HFF-Myc (cell line): ENCODE measurements at places on chromosomes 7 and 10.

- DNase-seq = no peak
Measured at GRCh38 chr7:25395976-25396375, 167.7 kb upstream of the NPVF start.

DNA sequence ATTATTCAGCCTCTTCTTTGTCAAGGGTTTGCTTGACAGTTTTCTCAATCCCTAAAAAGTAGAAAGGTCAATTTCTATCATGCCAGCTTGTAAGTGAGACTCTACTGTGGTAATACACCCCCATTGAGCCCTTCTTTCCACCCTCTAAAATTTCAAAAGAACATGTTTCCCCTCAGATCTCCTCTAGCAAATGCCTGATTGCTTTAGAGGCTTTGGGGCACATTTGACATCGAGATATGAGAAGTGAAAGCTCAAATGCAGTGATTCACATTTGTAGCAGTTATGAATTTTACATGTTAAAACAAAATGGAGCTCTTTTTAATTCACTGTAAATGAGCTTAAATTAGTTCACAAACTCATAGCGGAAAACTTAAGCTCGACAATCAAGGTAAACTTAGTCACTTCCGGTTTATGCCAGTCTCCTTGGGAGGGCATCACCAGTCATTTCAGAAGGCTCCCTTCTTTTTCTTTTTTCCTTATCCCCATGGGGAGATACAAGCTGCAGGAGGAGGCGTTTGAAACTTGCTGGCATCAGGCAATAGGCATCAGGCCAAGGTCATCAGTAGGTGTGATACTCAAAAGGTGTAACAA, 55.3 kb upstream of the ADO start:
- DNase-seq = no peak

DNA sequence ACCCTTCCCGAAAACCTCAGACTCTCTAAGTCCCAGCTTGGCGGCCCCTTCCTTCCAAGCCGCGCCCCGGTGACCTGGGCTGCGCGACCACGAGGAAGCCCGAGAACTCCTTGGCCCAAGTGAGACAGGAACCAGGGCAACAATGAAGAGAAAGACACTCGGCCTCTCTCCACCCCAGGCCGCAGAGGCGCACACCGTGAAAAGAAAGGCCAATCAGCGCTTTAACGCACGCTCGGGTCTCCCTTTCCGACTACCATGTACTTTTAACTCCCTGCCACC, 166.4 kb upstream of the PPP1R3A start:
- DNase-seq = no peak

DNA sequence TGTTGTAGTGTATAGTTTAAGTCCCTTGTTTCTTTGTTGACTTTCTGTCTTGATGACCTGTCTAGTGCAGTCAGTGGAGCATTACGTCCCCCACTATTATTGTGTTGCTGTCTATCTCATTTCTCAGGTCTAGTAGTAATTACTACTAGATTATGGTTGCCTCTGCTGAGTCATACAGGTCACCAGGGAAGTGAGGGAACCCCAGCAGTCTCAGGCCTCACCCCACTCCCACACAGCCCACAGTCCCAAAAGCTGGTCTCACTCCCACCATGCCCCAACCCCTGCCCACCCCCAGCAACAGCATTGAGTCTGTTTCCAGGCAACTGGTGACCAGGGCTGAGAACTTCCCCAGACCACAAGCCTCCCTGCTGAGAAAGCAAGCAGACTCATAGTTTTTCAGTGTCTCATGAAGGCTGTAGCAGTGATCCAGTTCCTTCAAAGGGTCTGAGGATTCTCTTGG, 88.0 kb downstream of the PLXDC2 start:
- no peak for DNase-seq

- peak; percentile 56 for DNase-seq
Measured at GRCh38 chr7:47513741-47514241, 68.1 kb downstream of the TNS3 start.

DNA sequence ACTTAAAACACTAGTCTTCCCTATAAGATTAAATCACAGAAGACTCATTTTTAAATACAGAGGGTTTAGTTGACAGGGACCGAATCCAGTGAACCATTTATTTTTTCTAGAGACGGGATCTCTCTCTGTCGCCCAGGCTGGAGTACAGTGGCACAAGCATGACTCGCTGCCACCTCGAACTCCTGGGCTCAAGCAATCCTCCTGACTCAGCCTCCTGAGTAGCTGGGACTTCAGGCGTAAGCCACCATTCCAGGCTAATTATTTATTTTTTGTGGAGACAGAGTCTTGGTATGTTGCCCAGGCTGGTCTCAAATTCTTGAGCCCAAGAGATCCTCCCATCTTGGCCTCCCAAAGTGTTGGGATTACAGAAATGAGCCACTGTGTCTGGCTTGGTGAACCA, 20.9 kb upstream of the LYZL1 start:
- no peak for DNase-seq

GRCh38 chr10:89475591-89475998, 59.8 kb downstream of the SLC16A12 start:
- no peak for DNase-seq

- DNase-seq = no peak
Measured at GRCh38 chr10:116029826-116030225, 243.2 kb downstream of the GFRA1 start.

- no peak for DNase-seq
Measured at GRCh38 chr10:97549587-97550322, 22.8 kb upstream of the ANKRD2 start.

- no peak for DNase-seq
Measured at GRCh38 chr7:30996256-30996655, 32.5 kb downstream of the GHRHR start.

DNA sequence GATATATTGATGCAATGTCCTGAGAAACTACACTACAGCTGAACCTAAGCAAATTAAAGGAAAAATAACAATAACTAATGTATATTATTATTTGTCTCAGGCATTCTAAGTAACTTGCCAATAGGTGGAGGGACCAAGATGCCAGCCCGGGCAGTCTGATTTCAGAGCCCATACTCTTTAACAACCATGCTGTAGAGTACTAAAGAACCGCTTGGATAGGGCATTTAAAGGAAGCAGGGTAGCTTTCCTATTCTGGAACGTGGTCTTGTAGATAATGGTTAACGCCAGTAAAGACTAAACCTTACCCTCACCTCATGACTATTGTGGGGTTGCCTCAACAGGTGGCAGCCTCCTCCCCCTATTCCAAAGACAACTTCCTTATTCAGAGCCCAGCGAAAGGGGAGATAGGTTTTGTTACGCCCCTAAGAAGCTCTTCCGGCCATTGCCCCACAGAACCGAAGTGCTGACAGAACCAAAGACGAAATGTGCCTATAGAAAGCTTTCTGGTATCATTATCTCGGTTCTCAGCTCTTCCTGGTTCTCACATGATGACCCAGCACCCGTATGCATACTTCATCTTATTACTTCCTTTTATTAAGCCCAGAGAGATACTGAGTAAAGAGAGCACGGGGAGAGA, 707 bp upstream of the C1GALT1 start:
- DNase-seq = no peak

- DNase-seq = peak; percentile 79
Measured at GRCh38 chr10:30671026-30671616, 41.6 kb upstream of the LYZL2 start.

GRCh38 chr7:149415391-149416071, 45.3 kb downstream of the ZNF777 start:
- no peak for DNase-seq
